ENCODE measurements at places on chromosomes 2 and 18.

DNA sequence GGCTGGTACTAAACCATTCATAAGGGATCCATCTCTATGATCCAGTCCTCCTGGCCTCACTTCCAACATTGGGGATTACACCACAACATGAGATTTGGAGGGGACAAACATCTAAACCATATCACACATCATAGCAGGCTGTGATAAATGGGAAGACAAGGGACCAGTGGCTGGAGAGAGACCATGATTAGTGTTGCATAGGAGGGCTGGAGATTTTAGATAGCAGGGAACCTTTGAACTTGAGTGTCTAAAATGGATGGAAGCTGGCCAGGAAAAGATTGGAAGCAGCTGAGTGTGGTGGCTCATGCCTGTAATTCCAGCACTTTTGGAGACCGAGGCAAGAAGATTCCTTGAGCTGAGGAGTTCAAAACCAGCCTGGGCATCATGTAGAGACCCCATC is 12.4 kb upstream of the SCG2 start:
- no peak for DNase-seq

- DNase-seq, result no peak
Observed at GRCh38 chr2:14350856-14351255, 281.7 kb upstream of the LRATD1 start.

GRCh38 chr2:102033031-102033749 is 41.4 kb downstream of the IL1R2 start:
- DNase-seq, result no peak

- DNase-seq, result no peak
Observed at GRCh38 chr2:37267685-37268084, 36.2 kb downstream of the NDUFAF7 start.

DNA sequence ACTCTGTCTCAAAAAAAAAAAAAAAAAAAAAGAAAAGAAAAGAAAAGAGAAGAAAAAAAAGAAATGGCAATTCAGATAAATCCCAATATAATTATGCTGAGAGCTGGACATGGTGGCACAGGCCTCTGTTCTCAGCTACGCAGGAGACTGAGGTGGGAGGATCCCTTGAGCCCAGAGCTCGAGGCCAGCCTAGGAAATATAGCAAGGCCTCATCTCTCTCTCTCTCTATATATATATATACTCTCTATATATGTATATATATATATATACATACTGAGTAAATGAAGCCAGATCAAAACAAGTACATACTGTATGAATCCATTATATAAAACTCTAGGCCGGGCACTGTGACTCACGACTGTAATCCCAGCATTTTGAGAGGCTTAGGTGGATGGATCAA is 30.6 kb upstream of the MYCN start:
- no peak for DNase-seq

GRCh38 chr2:62407401-62407800 is 98.6 kb downstream of the TMEM17 start:
- no peak for DNase-seq

GRCh38 chr18:76889091-76889699 is 66.8 kb downstream of the ZNF236 start:
- DNase-seq, result no peak

- DNase-seq, result no peak
Observed at GRCh38 chr2:1173528-1173927, 222.9 kb downstream of the SNTG2 start.

DNA sequence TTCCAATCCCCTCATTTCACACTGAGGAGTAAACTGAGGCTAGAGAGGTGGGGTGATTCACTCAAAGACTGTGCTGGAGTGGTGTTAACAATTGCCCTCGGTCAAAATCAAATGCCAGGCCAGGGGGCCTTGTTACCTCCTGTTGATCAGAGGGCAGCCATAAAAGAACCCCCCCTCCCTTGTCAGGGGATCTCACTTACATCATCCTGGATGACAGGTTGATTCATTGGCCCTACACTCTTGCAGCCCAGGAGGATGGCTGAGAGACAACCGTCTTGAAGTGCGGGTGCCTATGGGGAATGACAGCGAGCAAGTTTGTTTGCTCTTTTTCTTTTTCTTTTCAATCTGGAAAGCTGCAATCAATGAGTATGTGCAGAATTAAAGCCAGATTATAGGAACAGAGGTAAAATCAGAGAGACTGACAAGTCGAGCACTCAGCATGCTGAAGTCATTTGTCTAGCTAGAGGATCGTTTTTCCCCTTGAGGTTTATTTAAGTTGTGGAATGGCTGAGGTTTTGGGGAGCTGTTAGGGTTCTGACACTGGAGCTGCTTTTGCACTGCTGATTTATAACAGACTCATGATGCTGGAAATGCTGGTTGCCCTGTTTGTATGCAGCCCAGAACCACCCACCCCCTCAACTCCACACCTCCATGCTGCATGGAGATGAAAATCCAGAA is 26.4 kb upstream of the NRP2 start:
- no peak for DNase-seq

DNA sequence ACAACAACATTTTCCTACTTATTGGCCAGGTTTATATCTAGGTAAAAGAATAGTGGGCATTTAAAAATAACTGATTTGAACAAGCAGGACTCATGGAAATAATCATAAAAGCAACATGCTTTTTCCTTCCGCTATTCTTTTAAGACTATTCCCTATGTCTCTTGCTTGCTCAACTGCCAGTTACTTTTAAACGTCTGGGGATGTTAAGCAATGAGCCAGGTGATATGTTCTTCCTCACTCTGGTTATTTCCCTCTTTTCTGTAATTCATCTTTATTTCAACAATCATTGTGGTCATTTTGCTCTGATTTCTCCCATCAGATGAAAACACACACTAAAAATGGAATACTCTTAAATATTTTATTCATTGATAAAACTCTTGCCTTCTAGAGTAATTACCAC is 33.4 kb upstream of the SLC8A1 start:
- no peak for DNase-seq

DNA sequence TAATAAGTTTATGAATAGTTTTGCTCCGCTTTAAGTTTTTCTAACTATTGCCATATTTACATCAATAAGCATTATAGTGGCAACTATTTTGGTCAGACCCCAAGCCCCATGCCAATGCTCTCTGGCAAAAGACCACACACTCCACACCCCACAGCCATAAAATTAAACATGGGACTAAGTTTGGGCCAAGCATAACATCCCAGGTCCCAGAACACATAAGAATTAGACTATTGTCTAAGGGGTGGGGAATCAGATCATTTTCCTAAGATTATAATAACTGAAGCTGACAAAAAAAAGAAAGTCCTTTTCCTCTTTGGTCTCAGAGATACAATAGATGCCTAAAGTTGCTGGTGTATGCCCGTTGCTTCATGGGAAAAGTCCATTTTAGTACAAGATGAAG is 46.3 kb downstream of the EXOC6B start:
- DNase-seq, result no peak

GRCh38 chr2:72744049-72744448 is 81.8 kb downstream of the EXOC6B start:
- DNase-seq, result no peak

DNA sequence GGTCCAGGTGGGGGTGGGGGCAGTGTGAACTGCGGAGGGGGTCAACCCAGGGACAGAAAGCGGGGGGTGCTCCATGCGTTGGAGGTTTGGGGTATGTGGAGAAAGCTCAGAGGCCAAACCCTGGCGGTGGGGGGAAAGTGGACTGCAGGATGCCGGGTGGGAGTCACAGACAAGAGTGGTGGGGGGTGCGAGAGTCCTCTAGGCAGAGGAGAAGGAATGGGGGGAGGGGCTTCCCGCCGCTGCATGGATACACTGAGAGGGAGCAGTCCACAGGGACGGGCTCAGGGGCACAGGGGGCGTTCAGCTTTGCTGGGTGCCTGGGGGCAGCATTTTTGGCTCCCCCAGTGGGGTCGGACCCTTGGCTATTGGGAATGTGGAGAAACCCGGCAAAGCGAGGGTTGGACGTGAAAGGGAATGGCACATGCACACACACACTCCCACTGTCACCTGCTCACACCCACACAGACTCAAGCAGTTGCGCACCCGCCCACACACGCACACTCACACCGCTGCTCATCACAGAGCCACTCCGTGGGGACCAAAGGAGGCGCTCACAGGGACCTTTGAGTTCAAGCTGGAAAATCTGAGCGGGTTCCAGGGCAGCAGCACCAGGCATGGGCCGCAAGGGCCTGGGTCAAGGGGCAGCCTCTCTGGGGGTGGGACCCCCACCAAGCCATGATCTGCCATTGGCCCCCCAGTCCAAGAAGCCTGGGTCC is 7.7 kb downstream of the GBX2 start:
- DNase-seq, result no peak

DNA sequence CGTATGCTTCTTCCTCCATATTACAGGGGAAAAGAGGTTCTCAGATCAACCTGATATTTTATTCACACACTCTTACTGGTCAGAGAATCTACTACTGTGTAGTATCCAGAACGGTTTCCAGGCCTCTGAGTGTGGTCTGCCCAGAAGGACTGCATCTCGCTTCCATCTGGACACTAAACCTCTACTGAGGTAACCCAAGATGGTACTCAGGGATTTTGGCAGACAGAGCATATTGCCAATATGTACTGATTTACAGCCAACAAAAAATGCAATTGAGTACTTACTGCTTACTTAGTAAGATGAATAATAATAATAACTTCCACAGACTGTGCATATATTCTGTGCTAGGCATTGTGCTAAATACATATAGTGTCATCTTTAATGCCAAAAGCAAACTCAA is 55.8 kb downstream of the CYRIA start:
- DNase-seq, result no peak

GRCh38 chr2:185201063-185201462 is 537.5 kb upstream of the FSIP2 start:
- DNase-seq, result no peak

DNA sequence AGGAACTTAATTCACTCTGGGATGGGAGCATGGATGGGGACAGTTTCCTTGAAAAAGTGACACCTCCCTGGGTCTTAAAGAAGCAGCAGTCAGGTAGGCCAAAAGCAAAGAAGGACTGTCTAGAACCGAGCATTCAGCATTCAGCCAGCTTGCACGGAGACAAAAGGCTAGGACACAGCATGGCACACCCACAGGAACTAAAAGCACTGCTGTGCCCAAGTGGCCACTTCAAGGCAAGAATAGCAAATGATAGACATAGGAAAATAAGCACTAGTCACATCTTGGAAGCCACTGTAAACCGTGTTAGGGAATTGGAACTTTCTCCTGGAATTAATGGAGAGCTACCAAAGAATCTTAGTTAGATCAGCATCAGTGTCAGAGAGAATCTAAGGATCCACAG is 47.0 kb downstream of the LRP2 start:
- no peak for DNase-seq

DNA sequence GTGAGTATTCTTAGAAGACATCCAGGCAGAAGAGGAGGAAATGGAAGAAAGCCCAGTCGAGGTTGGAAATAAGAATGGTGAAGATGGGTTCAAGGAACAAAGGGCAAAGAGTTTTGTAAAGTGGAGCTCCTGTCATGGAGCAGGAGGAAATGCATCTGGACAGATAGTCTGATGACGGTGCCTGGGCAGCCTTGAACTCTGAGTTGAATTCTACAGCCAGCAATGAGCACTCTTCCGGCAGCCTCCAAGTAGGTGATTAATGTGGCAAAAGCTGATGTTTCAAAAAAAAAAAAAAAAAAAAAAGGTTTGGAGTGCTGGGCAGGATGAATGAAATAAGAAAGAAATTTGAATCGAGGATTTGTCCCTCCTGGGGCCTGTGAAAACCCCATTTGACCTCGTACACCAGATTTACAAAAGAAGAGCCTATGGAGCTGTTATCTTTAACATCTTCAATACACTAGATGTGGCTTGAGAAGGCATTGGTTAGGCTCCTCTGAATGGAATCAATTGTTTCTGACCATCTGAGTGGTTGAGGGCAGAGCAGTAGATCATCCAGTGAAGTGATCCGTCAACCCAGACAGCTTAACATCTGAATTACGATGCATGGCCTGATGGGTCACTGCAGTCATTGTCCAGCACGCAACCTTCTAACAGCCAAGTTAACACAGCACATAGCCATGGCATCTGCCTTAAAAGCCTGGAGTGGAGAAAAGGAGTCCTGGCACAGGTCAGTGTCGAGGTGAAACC is 449.7 kb downstream of the TXNL1 start:
- DNase-seq, result no peak

DNA sequence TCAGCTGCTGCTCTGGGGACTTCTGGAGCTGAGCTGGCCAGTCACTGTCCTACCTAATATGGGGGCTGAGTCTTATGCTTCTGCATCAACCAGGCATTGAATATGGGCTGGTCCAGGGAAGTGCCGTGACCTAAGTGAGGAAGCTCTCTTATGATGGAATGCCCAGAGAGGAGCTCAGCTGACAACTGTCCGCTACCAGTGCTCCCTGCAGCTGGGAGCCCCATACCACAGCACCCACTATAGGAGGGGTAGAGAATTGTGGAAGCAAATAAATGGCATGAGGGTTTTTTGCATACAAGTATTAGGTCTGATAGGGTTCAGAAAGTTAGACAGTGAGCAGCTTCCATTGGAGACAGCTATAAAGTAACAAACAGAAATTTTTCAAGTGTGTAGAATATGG is 4.5 kb downstream of the TIMM21 start:
- DNase-seq, result no peak

- no peak for DNase-seq
Observed at GRCh38 chr18:45958027-45958426, 9.1 kb downstream of the EPG5 start.

GRCh38 chr2:235981631-235982030 is 186.6 kb downstream of the GBX2 start:
- DNase-seq, result no peak

- DNase-seq, result no peak
Observed at GRCh38 chr18:62952807-62953206, 237.5 kb downstream of the PHLPP1 start.

GRCh38 chr2:8214036-8214615 is 467.7 kb upstream of the ID2 start:
- no peak for DNase-seq

DNA sequence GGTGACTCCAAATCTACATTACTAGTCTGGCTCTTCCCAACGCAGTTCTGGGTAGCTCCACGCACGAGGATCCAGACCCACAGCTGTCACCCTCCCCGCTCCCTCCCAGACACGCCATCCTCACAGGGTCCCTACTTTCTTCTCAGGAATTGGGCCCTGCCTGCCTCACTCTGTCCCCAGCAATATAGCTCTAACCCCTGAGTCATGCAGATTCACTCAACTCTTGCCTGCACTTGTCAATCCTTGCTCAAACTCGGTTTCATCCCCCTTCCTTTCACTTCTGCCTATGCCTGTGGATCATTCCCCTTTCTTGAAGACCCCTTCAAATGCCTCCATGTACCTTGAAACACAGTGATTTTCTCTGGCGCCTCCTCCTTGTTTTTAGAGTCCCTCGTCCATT is 5.0 kb downstream of the ST8SIA5 start:
- no peak for DNase-seq

GRCh38 chr18:31041271-31042083 is 1.1 kb downstream of the DSC3 start:
- no peak for DNase-seq

- DNase-seq, result no peak
Observed at GRCh38 chr18:10852385-10853303, 296.7 kb downstream of the PIEZO2 start.

- no peak for DNase-seq
Observed at GRCh38 chr18:13577091-13577697, 149.2 kb downstream of the FAM210A start.

DNA sequence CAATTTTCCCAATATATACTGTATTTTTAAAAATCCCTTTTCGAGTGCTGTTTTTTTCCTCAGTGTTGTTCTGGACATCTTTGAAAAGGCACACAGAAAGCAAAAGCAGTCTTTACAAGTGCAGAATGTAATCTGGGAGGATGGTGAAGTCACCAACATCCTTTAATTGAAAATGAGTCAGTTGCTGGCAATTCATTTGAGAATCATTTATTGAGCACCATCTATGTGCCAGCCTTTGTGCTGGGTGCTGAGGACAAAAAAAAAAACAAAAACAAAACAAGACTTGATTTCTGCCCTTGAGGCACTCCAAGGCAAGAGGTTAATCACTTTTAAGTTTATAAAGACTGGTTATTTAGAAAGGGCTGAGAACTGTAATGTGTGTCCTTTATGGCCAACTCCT is 46.7 kb upstream of the ACVR1 start:
- no peak for DNase-seq

Data from omental fat pad (tissue), 4 donors.